ENCODE measurements at places on chromosomes 11 and 22. TPM values are rescaled to one million over a fixed set of nuclear protein-coding genes. Genes with fewer than 3 reads are reported as not detected.

DNA sequence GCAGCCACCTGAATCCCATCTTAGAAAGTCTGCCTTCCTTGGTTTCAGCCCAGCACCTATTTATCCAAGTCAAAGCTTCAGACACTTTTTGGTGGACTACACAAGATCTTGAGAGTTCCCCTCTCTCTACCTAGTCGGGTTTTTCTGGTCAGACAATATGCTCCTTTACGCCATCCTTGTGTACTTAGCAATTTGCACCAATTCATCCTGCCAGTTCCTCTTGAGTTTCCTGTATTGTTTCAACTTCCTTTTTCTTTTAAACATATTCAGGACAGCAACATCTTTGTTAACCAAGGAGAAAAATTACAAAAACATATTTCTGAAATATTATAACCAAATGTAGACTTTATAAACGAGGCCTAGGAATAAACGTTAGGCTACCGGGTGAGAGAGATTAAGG is 368.2 kb upstream of the CADM1 start:
- no peak for DNase-seq

GRCh38 chr11:75770102-75770501 is 1.5 kb downstream of the DGAT2 start:
- DNase-seq, result no peak

GRCh38 chr22:45502215-45503049 is at the start of gene FBLN1:
Gene FBLN1, plus strand, starts transcription at chr22:45502883. Its CDS starts 103 bp downstream, at chr22:45502986.
- DNase-seq, result no peak

Gene SLC6A5
- total RNA-seq, result not detected

GRCh38 chr22:27100789-27101188 is 443.4 kb downstream of the MIAT start:
- peak; percentile 90 for DNase-seq

Gene PATE2
- total RNA-seq, result not detected

DNA sequence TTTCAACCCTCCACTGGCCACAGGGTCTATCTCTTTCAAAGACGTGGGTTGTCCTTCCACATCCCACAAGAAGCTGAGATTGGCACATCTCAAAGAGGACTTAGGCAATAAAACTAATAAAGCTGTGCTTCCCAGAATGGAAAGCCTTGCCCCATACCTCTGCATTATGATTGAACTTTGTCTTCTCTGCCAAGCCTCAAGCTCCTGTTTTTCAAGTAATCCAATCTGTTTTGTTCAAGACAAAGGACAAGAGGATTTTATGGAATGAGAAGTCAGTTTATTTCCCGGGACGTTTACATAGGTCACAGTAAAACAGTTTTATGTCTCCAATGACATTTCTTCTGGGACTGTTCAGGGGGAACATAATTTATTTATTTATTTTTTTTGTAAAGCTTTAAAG is 108.4 kb downstream of the GALNT18 start:
- no peak for DNase-seq

DNA sequence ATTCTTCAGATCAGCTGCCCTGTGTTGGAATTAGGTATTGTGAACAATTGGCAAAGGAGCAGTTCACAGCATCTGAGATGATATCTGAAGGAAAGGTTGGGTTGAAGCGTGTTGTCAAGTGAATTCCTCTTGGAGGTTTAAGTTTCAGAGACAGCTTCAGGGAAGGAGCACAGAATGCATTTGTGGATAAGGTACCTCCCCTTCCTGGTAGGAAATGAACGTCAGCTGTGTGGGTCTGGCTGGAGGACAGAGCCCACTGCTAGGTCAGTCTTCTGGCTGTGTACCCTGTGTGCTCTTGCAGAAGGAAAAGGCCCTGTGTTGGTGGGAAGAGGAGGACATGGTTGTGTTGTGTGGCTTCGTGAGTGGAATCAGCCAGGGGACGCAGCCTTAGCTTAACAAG is 88.1 kb upstream of the GAL start:
- DNase-seq, result no peak

- no peak for DNase-seq
Observed at GRCh38 chr11:86800960-86801272, 574 bp downstream of the PRSS23 start.

DNA sequence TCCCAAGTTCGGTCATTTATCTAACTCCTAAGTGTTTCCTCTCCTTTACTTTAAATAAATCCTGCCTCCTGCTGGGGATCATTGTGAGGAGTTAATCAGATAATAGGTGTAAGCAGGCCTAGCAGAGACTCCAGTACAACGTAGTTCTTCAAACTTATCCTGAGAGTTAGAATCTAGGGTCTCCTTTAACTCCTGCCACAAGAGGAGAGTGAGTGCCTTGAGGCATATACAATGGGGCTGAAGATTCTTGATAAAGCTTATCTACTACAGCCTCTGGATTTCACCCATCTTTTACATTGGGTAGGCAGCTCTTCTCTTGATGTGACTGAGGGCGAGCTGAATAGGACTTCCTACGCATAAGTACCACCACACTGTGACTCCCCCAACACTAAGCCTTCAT is 3.1 kb upstream of the GALNT18 start:
- no peak for DNase-seq

Gene C11orf21
- total RNA-seq, result not detected

Gene ACR
- not detected for total RNA-seq

Gene MS4A3
- not detected for total RNA-seq

GRCh38 chr11:75543806-75544205 is 18.1 kb upstream of the GDPD5 start:
- no peak for DNase-seq

GRCh38 chr11:34601085-34601444 is 19.8 kb upstream of the EHF start:
- DNase-seq, result peak; percentile 14

Gene IGSF22
- 0.05 TPM for total RNA-seq

DNA sequence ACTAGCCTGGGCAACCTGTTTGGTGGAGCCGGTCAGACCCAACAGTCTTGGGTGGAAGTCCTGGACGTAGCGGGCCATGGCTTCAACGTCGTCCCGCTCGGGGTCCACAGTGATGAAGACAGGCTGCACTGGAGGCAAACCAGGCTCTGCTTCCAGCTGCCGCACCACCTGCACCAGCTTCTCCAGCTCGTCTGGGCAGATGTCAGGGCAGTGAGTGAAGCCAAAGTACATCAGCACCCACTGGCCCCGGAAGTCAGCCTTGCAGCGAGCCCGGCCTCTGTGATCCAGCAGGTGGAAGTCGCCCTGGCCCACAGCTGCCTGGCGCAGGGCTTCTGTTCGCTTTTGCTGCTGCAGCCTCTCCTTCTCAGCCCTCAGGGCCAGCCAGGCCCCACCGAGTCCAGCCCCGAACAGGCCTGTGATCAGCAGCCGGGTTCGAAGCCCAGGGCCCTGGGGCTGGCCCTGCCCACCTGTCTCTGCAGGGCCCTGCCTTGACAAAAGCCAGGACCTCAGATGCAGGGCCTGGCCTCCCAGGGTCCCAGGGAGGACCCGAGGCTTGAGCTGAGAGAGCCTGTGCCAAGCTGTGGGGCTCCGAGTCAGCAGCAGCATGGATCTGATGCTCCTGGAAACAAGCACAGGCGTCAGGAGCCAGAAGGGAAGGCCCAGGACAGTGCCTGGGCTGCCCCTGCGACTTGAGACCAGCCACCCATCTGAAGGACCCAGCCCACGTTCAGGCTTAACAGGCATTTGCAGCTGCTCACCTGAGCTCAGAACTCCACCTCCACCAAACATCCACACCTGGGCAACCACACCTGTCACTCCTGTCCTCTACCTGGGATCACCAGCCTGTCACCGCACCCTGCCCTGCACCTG is 1.4 kb downstream of the SCO2 start:
- no peak for DNase-seq

- peak; percentile 77 for DNase-seq
Observed at GRCh38 chr11:73158356-73159051, 16.4 kb upstream of the FCHSD2 start.

Gene CSF2RB
- total RNA-seq, result 0.31 TPM

GRCh38 chr11:17498058-17498457 is 21.4 kb upstream of the ABCC8 start:
- DNase-seq, result no peak

DNA sequence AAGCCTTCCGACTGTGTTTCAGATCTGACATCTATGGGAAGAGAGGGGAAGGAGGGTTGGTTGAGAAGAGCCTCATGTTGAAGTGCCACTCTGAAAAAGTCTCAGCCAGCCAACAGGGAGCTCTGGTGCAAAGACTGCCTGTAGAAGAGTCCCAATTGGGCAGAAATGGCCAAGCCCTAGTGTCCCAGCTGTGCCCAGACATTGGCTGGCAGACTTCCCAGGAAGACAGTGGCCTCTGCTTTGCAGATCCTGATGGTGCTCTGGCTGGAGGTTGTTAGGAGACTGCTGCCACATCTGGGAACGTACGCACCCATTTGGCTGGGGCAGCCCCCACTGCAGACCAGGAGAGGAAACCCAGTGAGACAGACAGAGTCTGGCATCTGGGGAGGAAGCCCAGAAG is 3.2 kb upstream of the PLA2G3 start:
- DNase-seq, result no peak

Gene MOV10L1
- total RNA-seq, result 0.62 TPM

Gene TCN2
- total RNA-seq, result 3.8 TPM

GRCh38 chr22:46766611-46767010 is 4.2 kb downstream of the TBC1D22A start:
- no peak for DNase-seq

All from astrocyte (in vitro differentiated cells and primary cell).